ENCODE measurements at places on chromosomes 2 and 18.

DNA sequence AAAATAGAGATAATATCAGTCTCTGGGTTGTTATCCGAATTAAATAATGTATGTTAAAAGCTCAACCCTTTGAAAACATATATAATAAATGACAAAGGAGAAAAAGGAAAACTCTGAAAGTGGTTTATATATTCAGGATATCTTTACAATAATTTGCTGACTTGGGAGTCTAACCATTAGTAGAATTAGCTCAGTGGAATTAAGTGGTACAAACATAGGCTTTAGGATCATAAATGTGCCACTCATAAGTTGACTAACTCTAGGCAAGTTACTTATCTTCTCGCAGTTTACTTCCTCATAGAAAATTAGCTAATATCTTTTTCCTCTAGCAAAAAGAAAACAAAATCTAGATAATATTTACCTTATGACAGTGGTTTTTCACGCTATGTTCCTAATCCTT lies 44.6 kb downstream of the HEATR5B start:
- no peak for DNase-seq

DNA sequence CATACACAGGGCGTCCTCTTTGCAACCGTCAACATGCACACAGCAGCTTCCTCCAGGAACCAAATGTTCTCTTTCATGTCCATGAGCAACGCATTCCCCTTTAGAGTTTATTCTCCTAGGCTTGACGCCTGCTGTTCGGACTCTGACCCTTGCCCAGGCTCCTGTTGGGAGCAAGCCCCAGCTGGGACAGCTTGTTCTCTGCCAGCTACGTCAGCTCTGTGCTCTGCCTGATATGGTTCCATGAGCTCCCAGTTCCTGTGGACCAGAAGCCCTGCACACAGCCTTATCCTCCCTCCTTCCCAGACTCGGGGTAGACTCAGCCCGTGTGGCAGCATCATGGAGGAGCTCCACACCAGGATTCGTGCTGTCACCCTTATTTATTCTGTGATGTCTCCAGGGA lies 253.1 kb upstream of the PXDN start:
- DNase-seq = no peak

GRCh38 chr2:145692971-145693478 lies 1173.1 kb upstream of the ZEB2 start:
- DNase-seq = no peak

DNA sequence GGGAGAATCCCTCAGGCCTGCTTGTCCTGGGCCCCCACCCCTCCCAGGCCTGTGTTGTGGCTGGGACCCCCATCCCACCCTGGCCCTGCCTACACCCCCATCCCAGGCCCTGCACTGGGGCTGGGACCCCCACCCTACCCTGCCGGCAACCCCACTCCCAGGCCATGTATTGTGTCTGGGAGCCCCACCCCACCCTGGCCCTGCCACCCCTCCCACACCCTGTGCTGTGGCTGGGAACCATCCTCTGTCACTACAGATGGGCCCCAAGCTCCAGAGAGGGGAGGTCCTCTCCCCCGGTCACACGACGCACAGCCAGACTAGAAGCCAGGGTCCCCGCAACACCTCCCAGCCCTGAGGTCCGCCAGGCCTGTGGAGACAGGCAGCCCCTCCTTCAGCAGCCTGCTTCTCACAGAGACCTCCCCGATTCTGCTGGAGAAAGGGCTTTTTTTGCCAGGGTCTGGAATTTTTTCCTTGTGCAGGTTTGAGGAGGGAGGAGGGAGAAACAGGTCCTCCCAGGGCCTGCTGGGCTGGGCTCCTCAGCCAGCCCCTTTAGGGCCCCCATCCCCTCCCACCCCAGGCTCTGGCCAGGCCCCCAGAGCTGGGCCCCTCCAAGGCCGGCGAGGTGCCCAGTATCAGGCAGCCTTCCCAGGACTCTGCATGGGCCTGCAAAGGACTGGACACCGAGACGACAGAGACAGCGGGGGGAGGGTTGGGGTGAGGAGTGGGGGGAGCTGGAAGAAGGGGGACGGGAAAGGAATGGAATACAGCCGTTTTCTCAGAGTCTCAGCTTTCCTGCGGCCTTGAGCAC lies 28.0 kb downstream of the KIF1A start:
- no peak for DNase-seq

GRCh38 chr2:30509716-30510115 lies 62.7 kb downstream of the LCLAT1 start:
- no peak for DNase-seq

- DNase-seq = no peak
Measured at GRCh38 chr2:19757586-19757985, 144.2 kb downstream of the TTC32 start.

- DNase-seq = no peak
Measured at GRCh38 chr2:215031321-215031720, 107.1 kb downstream of the ABCA12 start.

DNA sequence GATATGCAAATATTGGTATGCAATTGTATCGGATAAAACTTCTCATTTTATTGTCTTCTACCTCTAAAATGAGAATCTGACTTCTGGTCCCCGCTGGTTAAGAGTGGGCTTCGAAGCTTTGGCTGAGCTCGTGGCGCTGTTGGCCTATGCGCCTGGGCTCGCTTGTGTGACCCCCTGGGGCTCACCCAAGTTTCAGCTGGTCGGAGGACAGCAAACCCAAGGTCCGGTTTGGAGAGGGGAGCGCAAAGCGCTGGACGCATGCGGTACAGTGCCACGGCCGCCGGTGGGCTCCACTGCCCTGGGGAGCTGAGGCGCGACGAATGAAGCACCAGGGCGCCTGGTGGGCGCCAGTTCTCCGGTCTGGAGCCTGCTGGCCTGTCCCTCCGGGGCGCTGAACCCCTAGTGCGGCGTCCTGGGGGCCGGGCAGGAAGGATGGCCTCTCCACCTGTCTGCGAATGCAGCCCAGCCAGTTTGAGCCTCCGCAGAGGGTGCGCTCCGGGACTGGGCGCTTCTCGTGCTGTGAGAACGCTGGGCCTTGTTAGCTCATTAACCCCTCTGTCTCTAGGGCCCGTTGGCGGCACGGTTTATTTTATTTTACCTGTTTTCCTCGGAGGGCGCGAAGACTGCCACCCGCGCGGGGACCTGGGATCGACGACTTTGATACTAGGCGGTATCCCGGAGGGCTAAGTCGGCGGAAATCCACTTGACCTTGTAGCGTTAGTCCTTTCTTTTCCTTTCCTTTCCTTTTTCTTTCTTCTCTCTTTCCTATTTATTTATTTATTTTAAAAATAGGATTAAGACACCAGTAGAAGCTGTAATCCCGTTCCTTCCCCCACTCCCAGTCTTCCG lies 10.4 kb downstream of the MEIS1 start:
- no peak for DNase-seq
